ENCODE measurements at places on chromosomes 12 and 14. TPM values are rescaled to one million over a fixed set of nuclear protein-coding genes. Genes with fewer than 3 reads are reported as not detected.

The CAPZA3 gene
- not detected for total RNA-seq

The CNTN1 gene
- total RNA-seq, result 1.7 TPM

The TAS2R9 gene
- total RNA-seq, result not detected

The KRT85 gene
- total RNA-seq, result not detected

The AJUBA gene
- 53.0 TPM for total RNA-seq

The NXPH4 gene
- total RNA-seq, result 4.4 TPM

The GTF2H3 gene
- 60.0 TPM for total RNA-seq

The RDH11 gene
- 152 TPM for total RNA-seq

The SPX gene
- total RNA-seq, result 0.38 TPM

The HNF1A gene
- not detected for total RNA-seq

The SLIRP gene
- total RNA-seq, result 114 TPM

The CHURC1 gene
- total RNA-seq, result 87.4 TPM

The KRT82 gene
- not detected for total RNA-seq

The IL23A gene
- 0.28 TPM for total RNA-seq

The DBX2 gene
- total RNA-seq, result not detected

The GCH1 gene
- total RNA-seq, result 1.9 TPM

The OLR1 gene
- 1.2 TPM for total RNA-seq

Measured in regular cardiac myocyte (primary cell).